Stimulated activated CD4-positive, alpha-beta T cell treated with anti-CD3 and anti-CD28 coated beads, Interleukin-15, amount 100 ng/mL, for 48 hours (primary cell): ENCODE measurements at places on chromosomes 12 and 14.

GRCh38 chr14:71588028-71588427 is 344.2 kb upstream of the RGS6 start:
- DNase-seq = no peak

GRCh38 chr14:67987606-67988005 is 168.0 kb downstream of the RAD51B start:
- DNase-seq = no peak

GRCh38 chr12:79344855-79345847 is 345.6 kb downstream of the PAWR start:
- no peak for DNase-seq

DNA sequence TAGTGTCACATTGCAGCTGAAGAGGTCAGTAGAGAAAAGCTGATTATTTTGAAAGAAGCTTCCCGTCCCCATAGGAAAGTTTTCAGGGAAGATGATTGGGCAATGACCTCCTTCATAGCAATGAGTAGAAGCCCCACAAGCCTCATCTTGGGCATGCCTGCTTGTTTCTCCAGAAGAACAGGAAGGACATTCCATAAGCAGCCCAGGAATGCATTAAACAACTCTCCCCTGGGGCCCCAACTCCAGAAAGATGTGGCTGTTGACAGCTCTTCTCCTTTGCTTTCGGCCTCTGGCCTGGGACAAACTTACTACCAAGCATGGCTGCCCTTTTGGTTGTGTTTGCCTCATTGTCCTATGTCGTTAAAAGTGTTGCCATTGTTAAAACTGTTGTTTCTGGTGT is 5.7 kb upstream of the VDR start:
- no peak for DNase-seq

GRCh38 chr12:14959463-14959862 is 1.9 kb downstream of the ARHGDIB start:
- no peak for DNase-seq
